ENCODE measurements at places on chromosomes 13 and 19. TPM values are rescaled to one million over a fixed set of nuclear protein-coding genes. Genes with fewer than 3 reads are reported as not detected.
A peak's percentile ranks its signal among the peaks of the same experiment; 100 is the strongest.

- DNase-seq = peak; percentile 34
Measured at GRCh38 chr19:460877-461720, at the start of gene SHC2. SHC2 (minus strand) TSS chr19:461033; CDS start chr19:460996, 37 bp downstream.

- DNase-seq = peak; percentile 74
Measured at GRCh38 chr13:39350461-39350881, 252.5 kb downstream of the LHFPL6 start.

Gene SLAIN1
- total RNA-seq = 149 TPM

Gene ZNF154
- 44.0 TPM for total RNA-seq

Gene ZFP82
- total RNA-seq = 41.6 TPM

Gene KLK3
- total RNA-seq = not detected
